ENCODE measurements at places on chromosomes 13 and 19. TPM values are rescaled to one million over a fixed set of nuclear protein-coding genes. Genes with fewer than 3 reads are reported as not detected.

PSG6 gene
- not detected for polyA plus RNA-seq

RASAL3 gene
- 1.3 TPM for polyA plus RNA-seq

SLC10A2 gene
- 0.56 TPM for polyA plus RNA-seq

TPTE2 gene
- 0.18 TPM for polyA plus RNA-seq

ANGPTL4 gene
- polyA plus RNA-seq = 2.8 TPM

NHLRC3 gene
- 40.2 TPM for polyA plus RNA-seq

ZNF99 gene
- polyA plus RNA-seq = 1.3 TPM

COMP gene
- 0.38 TPM for polyA plus RNA-seq

NLRP9 gene
- 0.04 TPM for polyA plus RNA-seq

FGF14 gene
- polyA plus RNA-seq = 1.5 TPM

CCDC169 gene
- 2.8 TPM for polyA plus RNA-seq

EHD2 gene
- polyA plus RNA-seq = 106 TPM

TBC1D4 gene
- polyA plus RNA-seq = 62.7 TPM
